ENCODE measurements at places on chromosomes 6 and 20. TPM values are rescaled to one million over a fixed set of nuclear protein-coding genes. Genes with fewer than 3 reads are reported as not detected.

DNA sequence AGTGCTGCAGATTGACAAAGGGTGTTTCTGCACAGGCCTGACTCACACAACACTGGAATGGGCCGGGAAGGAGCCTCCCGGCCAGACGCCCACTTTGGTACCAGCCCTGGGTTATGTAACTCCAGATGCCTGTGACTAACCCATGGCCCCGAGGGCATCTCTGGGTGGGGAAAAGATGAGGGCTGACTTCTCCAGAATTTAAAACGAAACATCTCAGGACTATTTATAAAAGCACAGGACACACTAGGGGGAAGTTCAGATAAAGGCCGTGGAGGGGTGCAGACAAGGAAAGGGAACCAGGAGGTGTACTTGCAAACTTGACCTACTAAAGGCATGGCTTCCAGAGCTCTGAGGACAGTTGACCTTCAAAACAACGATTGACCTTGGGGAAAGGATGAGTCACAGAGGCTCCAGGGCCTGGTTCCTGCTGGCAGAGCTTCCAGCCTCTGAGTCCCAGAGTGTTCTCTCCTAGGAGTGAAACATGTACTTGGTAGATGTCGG lies 196.9 kb downstream of the NFATC2 start:
- no peak for DNase-seq

GRCh38 chr20:46182276-46183200 lies 64.4 kb downstream of the CD40 start:
- DNase-seq = no peak

ADTRP gene
- polyA plus RNA-seq = 41.9 TPM

NMBR gene
- polyA plus RNA-seq = not detected

MYL9 gene
- polyA plus RNA-seq = not detected

- DNase-seq = no peak
These were observed 294.7 kb downstream of the ZNF217 start for GRCh38 chr20:53298911-53299310.

DNA sequence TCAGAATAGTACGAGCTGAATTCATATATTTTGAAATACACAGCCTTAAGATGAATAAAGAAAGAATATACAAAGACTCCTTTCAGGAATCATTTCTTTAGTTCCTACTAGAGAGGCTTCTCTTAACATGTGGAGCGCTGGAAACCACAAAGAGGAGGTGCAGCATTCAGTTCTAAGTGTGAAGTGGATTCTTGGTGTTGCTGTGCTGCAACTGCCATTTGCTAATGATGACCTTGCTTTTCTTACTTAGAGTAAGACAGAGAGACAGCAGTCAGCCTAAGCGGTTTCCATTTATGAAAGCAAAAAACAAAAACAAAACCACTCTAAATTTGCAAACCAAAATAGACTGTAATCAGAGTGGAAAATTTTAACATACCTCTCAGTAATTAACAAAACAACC lies 629.0 kb downstream of the EPHA7 start:
- no peak for DNase-seq

- DNase-seq = no peak
These were observed 699.6 kb downstream of the PHF3 start for GRCh38 chr6:64335195-64335594.

KCNQ5 gene
- polyA plus RNA-seq = not detected

- no peak for DNase-seq
These were observed 14.2 kb upstream of the ADRM1 start for GRCh38 chr20:62288535-62289105.

TPBG gene
- polyA plus RNA-seq = 1.6 TPM

DNA sequence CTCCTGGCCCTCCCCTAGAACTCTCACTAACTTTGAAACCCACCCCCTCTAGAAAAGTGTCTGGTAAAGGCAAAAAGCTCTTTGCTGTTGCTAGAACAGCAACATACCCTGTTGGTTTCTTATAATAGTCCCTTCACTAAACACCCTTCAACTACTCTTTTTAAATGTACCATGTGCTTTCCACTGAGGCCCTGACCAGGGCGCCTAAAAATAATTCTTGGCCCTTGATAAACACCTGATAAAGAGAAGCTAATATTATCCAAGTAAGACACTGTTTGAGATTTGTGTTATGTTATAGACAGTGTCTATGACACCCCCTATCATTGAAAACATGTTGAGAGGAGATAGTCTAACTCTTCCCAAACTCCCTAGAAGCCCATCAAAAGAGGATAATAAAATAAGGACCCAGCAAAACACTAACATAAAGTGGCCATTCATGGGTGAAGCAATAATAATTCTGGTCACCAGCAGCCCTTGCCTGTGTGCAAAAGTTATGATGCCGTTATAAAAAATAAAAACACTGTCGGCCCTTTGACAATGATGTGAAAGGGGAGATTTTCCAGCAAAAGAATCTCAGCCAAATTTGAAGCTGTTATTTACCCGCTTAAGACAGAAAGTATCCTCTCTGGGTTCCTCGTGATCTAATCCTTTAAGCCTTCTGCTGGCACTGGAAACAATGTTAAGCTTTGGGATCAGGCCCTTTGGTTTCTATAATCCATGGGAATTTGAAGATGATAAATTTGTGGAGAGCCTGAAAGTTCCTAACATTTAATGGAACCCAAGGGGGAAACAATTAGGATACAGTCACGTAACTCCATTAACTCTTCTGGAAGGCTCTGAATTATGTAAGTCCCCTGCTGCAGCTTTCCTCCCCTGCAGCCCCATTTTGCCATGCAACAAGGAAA lies 122.6 kb upstream of the PLCB4 start:
- no peak for DNase-seq

RGS17 gene
- not detected for polyA plus RNA-seq

PRDM1 gene
- 45.4 TPM for polyA plus RNA-seq

DNA sequence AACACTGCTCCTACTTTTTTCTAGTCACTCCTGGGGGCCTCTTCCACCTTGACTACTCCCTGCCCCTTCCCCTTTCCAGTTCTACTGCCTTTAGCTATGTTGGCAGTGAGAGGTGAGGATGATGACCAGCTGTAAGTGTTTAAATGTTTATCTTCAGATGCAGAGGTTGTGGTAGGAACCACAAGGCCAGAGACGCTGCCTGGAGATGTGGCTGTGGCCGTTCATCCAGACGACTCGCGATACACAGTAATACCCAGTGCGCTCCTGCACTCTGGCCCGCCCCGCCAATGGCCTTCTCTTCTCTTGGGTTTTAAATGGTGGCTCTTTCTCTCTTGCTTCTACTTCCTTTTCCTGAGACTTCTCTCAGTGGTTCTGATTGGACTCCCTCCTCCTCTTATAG lies 4.6 kb downstream of the VARS2 start:
- DNase-seq = no peak

KIAA1586 gene
- 4.9 TPM for polyA plus RNA-seq

PBX2 gene
- polyA plus RNA-seq = 1.8 TPM

DNA sequence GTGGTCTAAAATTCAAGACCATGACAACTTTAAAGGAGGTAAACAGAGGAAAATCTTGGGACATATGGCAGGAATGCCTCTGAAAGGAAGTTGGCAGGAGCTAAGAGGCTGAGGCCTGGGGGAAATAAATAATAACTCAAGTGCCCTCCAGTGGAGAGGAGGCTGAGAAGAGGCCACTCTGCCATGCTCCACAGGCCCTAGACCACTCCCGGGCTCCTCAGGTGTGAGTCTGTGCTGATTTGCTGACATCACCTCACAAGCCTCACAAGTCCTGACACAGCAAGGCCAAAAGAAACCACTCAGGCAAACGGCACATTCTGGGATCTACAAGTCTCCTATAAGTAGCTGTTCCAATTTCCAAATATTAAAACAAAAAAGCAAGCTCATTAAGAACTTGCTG lies 91.0 kb upstream of the RIPOR2 start:
- DNase-seq = no peak

CTCFL gene
- not detected for polyA plus RNA-seq

DNA sequence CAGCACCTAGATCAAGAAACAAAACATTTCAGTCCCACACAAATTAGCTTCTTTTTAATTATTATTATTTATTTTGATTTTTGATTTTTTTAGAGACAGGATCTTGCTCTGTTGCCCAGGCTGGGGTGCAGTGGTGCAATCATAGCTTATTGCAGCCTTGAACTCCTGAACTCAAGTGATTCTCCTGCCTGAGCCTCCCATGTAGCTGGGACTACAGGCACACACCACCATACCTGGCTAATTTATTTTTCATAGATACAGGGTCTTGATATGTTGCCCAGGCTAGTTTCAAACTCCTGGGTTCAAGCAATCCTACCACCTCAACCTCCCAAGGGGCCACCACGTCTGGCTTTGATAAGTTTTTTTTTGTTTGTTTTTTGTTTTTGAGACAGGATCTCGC lies 24.6 kb downstream of the SNAI1 start:
- no peak for DNase-seq

HLA-DQB1 gene
- 1.4 TPM for polyA plus RNA-seq

DNA sequence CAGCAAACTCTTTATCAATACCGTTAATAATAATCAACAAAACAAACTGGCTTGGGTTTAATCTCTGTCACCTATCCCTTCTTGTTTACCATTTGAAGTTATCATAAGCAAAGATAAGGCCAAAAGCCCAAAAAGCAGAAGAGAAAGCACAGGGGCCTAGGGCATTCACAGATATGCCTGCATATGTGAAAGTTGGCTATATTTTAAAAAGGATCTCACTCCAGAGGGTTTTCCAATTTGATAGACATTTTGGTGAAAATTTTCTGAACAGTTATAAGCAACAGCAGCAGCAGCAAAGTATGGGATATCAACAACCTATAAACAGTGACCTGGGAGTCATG lies 101.1 kb downstream of the ATXN1 start:
- DNase-seq = no peak

DNA sequence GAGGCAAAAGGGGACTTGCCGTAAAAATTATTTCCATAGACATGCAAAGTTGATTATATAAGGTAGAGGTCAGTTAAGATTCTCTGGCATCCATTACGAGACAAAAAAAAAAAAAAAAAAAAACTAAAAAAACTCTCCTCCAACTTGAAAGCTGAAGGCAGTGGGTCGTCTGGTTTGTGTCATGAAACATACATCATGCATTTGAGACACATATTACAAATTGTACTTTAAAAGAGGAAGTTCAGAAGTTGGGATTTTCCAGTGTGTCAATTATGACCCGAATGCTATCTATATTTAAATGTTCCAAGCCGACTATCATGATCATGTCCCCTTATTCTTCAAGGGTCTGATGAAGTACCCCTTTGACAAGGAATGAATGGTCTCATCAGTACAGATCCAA lies 125.1 kb downstream of the ZNF217 start:
- no peak for DNase-seq

DNA sequence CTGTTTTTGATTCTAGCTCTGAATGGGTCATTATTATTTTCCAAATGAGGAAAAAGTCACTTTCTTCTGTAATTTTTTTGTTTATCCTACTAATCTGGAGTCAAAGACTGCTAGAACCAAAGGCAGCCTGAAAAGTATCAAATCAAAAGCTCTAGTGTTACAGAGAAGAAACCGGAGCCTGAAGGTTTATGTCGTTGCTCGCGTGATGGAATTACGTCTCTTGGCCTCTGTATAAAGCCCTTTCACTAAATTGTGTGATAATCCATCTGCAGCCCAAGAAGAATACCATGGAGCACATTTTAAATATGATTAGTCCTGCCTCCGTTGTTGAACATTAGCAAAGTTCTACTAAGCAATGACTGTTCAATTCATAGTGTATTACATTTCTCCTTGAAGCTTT lies 738.6 kb downstream of the C6orf118 start:
- DNase-seq = no peak

CCN6 gene
- polyA plus RNA-seq = not detected

MTFR2 gene
- 1.1 TPM for polyA plus RNA-seq

- DNase-seq = no peak
These were observed 6.7 kb downstream of the TULP1 start for GRCh38 chr6:35505999-35506412.

DNA sequence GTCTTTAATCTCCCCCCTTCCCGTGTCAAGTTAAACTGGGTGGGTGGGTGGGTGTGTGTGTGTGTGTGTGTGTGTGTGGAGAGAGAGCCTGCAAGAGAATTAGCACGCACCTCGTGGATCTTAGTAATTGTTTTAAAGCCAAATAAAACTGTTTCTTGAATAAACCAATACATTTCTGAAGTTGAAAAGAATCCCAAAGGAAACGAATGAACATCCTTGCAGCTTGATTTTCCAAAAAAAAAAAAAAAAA lies 381 bp upstream of the BICRAL start:
- peak; percentile 44 for DNase-seq

GRCh38 chr6:4864519-4864918 lies 88.3 kb downstream of the CDYL start:
- no peak for DNase-seq

GRCh38 chr6:83352424-83353061 lies 78.3 kb downstream of the ME1 start:
- DNase-seq = no peak

GRCh38 chr6:85498596-85499258 lies 48.8 kb downstream of the NT5E start:
- peak; percentile 12 for DNase-seq

- no peak for DNase-seq
These were observed 1.3 kb downstream of the CBLN4 start for GRCh38 chr20:56004007-56004406.

BMP7 gene
- not detected for polyA plus RNA-seq

GRCh38 chr6:3471711-3472110 lies 14.9 kb upstream of the SLC22A23 start:
- DNase-seq = no peak

OR2H2 gene
- not detected for polyA plus RNA-seq

NNAT gene
- not detected for polyA plus RNA-seq

PRSS16 gene
- 3.3 TPM for polyA plus RNA-seq
